ENCODE measurements at places on chromosomes 13 and 19. TPM values are rescaled to one million over a fixed set of nuclear protein-coding genes. Genes with fewer than 3 reads are reported as not detected.

Gene PCDH9
- 0.05 TPM for total RNA-seq

Gene ATCAY
- 0.12 TPM for total RNA-seq

Gene ACP5
- 0.76 TPM for total RNA-seq

Gene TEX29
- not detected for total RNA-seq

Gene TSKS
- total RNA-seq: not detected

Gene FFAR3
- total RNA-seq: not detected

Gene MAMSTR
- total RNA-seq: 1.0 TPM
